Fibroblast of villous mesenchyme (primary cell): ENCODE measurements at places on chromosomes 2 and 18.

DNA sequence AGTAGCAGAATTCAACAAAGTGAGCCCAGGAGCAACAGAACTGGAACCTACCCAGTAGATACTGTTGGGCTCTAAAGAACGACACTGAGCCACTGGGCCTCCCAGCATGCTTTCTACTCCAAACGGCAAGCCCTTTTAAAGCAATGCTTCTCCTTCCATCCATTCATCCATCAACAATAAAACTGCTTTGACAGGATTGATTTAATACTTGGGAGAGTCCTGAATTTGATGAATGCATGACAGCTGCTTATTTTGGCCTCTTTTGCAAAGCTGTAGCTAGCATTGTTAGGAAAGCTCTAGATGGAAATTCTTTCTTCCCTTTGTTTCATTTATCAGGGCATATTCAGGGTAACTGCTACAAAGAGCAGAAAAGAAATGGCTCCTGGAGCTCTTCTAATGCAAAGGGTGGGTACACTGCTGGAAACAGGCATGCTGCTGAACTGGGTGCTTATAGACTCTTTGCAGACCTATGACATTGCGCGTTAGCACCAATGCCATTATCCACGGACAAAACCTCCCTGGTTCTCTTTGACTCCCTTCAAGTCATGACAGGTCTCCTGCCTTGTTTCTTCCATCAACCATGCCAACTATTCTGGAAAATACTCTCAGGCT, 138.4 kb upstream of the HNRNPA3 start:
- DNase-seq, result no peak

GRCh38 chr2:183892315-183892941, 705.9 kb upstream of the ZNF804A start:
- DNase-seq, result no peak

DNA sequence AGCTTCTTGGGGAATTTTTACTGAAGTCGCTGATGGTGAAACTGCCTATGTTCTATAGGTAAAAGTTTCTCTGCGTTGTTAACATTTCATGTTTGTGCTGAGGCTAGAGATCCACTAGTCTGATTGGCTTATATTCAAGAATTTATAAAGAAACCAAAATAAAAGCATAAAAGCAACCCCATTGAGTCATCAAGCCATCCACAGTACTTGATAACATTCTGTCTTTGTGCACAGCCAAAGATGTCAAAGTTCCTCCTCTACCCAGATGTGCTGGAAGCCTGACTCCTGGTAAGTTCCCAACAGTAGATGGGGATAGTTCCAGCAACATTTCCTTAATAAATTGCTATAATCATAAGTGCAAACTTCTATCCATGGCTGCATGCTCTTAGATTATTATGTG, 107.8 kb downstream of the TANC1 start:
- DNase-seq, result peak; percentile 95

GRCh38 chr2:64056021-64056420, 36.8 kb upstream of the VPS54 start:
- DNase-seq, result no peak

- no peak for DNase-seq
These were observed 85.1 kb downstream of the CTAGE1 start for GRCh38 chr18:22332590-22332989.

DNA sequence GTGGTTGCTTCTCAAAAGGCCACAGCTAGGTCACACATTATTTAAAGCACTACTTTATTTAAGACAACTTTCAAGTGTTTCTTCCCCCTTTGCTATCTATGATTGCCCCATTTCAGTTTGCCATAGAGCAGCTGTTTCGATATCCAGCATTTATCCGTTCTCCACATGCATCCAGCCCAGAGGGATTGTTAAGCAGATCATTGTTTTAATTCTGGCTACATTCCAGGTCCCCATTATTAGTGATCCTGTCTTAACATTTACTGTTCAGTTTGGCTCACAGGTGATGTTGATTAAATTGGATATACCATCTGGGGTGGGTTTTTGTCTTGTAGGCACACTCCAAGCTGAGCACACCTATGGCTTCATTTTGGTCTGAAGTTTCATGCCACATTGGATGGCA, 638.7 kb downstream of the ZEB2 start:
- DNase-seq, result no peak

DNA sequence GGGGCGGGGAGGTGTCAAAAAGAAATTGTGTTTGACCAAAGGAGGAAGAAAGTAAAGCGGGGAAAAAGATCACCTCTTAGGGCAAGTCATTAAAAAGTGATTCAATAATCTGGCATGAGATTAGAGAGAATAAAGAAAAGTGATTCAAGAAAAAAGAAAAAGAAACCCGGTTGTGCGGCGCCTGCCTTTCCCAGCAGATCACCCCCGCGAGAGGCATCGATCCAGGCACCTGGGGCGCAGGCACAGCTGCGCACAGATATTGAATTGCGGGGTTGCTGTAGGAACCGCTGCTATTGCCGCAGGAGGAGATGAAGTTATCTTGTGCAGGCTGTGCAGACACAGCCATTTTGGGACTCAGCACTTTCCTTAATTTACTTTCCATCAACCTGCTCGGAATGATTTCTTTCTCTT, 71.2 kb downstream of the PLB1 start:
- no peak for DNase-seq

DNA sequence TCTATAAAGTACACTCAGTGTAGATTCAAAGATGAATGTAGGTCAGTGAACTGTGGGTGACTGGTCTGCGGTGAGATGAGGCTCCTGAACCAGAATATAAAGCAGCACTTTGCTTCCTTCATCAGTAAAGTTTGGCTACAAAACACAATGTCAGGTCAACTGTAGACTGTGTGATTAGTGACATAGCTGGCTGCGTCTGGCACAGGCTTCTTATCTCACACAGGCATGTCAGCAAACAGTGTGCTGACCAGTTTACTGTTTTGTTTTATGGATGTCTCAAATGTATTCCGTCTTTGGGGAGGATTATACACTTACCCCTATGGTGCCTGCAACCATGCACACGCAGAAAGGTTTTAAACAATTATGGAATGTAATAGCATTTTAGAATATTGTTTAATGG, 87.1 kb downstream of the ZNF236 start:
- DNase-seq, result no peak

DNA sequence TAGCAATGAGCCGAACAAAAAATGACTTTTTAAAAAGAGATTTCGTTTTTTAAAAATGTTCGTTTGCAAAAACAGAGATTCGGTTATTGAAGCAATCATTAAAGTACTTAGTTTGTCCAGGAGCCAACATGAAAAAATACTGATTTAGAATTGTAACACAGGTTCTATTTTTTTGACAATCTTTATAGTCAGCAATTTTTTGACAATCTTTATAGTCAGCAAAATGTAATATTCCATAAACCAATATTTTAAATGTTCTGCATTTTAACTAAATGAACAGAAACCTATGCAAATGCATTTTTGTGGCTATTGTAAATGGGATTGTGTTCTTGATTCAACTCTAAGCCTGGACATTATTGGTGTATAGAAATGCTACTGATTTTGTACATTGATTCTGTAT, 161.8 kb downstream of the DSEL start:
- no peak for DNase-seq

GRCh38 chr2:51553476-51553875, 521.5 kb upstream of the NRXN1 start:
- no peak for DNase-seq

DNA sequence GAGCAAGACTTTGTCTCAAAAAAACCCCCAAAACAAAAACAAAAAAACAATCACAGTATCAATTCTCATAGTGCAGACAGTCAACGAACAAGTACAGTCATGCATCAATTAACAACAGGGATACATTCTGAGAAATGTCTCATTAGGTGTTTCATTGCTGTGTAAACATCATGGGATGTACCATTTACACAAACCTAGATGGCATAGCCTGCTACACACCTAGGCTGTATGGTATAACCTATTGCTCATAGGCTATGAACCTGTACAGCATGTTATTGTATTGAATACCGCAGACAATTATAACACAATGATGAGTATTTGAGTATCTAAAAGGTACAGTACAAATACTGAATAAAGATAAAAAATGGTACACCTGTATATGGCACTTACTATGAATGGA, 67.8 kb upstream of the LMAN1 start:
- no peak for DNase-seq

GRCh38 chr18:14922031-14922430, 174.1 kb downstream of the ANKRD30B start:
- no peak for DNase-seq

DNA sequence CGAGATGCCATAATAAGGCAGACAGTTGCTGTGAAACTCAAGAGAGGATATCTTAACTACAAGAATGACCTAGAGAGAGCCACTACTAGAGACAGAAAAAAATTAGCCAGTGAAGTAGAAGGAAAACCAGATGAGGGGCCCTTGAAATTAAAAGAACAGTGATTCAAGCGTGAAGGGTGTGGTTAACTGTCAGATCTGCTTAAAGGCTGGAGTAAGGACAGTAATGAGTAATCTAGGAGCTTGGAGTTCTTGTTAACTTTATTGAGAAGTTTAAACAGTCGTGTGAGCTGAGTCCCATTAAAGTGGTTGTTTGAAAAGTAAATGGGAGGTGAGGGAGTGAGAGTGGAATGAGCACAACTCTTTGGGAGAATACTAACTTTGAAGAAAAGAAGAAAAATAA, 21.3 kb downstream of the PIGN start:
- DNase-seq, result no peak

- DNase-seq, result peak; percentile 61
These were observed 13.3 kb upstream of the PPP4R1 start for GRCh38 chr18:9627642-9628041.

- no peak for DNase-seq
These were observed 239.9 kb downstream of the MTX2 start for GRCh38 chr2:176508984-176509740.

DNA sequence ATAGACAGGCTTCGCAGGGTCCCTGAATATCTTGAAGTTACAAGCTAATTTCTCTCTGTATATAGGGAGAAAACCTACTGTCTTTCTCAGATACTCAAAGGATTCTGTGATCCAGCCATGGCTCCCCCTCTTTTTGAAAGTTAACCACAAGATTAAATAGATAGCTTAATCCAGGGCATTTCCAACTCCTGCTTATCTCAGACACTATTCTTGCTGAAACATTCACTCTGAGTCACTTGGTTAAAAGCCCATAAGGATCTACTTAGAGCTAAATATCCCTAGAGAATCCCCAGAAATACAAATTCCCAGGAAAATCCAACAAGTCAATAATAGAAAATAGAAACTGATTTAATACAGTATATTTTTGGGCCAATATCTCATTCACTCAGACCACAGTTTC, 179.1 kb upstream of the LYPD1 start:
- DNase-seq, result no peak

DNA sequence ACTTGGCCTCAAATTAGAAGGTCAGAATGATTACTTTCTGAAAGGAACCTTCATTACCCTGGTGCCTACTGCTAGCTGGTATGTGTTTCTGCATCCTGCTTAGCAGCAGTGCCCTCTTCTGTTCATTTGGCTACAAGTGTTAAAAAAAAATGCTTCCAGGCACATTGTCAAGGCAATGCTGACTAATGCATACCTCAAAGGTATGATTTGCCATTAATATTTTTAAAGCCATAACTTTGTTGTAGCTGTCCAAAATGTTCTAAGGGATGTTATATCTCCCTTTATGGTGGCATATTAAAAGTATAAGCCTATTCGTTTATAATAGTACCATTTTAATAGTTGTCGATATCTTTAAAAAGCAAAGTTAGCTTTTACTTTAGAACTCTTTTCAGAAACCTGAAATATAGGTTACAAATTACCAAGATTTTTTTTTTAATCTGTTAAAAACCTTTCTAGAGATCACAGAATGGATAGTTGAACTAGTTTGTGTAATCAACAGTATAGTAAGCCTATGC, 52.0 kb upstream of the FAM171B start:
- DNase-seq, result peak; percentile 74

DNA sequence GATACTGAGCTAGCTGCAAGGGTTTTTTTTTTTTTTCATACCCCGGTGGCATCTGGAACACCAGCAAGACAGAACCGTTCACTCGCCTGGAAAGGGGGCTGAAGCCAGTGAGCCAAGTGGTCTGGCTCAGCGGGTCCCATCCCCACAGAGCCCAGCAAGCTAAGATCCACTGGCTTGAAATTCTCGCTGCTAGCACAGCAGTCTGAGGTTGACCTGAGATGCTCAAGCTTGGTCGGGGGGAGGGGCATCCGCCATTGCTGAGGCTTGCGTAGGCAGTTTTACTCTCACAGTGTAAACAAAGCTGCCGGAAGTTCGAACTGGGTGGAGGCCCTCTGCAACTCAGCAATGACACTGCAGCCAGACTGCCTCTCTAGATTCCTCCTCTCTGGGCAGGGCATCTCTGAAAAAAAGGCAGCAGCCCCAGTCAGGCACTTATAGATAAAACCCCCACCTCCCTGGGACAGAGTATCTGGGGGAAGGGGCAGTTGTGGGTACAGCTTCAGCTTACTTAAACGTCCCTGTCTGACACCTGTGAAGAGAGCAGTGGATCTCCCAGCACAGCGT, 5.1 kb upstream of the MIB1 start:
- peak; percentile 84 for DNase-seq

- DNase-seq, result no peak
These were observed 105.5 kb downstream of the RTP5 start for GRCh38 chr2:241974851-241975592.

- no peak for DNase-seq
These were observed 83.1 kb downstream of the CDC42EP3 start for GRCh38 chr2:37588316-37588777.

- DNase-seq, result peak; percentile 66
These were observed 22.3 kb upstream of the ERICH2 start for GRCh38 chr2:170747921-170748320.

DNA sequence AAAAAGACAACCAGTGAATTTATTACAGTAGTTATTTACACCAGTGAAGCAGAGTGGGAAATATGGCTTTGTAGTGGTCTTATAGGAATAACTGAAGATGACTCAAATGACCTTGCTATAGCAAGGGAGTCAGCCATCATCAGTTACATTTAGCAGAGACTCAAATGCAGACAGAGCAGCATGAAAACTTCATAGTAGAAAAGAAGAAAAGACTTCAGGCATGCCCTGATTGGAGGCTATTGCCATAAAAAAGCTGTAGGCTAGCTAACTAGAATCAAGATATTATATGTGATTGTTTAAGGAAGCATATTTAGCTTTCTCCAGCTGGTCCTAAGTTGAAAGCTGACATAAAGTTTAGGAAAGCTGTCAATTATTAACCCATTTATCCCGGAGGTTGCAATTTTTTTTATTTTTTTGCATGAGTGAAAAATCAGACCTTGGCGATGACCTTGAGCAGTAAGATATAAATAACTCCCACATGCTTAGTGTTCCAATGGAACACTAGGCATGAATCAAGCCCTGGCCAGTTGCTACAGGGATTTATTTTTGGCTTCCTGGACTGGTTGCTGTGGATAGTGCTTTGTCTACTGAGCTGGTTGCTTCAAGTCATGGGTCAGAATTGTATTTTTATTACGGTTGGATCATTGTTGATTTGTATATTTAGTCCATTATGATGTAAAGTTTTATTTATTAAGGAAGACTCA, 675.6 kb upstream of the VRK2 start:
- DNase-seq, result no peak

GRCh38 chr2:54520687-54521086, 64.6 kb downstream of the SPTBN1 start:
- peak; percentile 87 for DNase-seq

- no peak for DNase-seq
These were observed 32.9 kb downstream of the TPRKB start for GRCh38 chr2:73704285-73704684.
